ENCODE measurements at places on chromosomes 7 and 10.

GRCh38 chr7:19118636-19119371 lies 1.4 kb upstream of the TWIST1 start:
- no peak for DNase-seq

- no peak for DNase-seq
Measured at GRCh38 chr10:103626178-103626577, 132.7 kb downstream of the NEURL1 start.

GRCh38 chr10:80598951-80599350 lies 61.2 kb downstream of the SH2D4B start:
- no peak for DNase-seq

- DNase-seq = no peak
Measured at GRCh38 chr7:134826105-134826504, 46.7 kb downstream of the CALD1 start.

GRCh38 chr7:156474241-156474743 lies 166.3 kb upstream of the RNF32 start:
- DNase-seq = no peak

DNA sequence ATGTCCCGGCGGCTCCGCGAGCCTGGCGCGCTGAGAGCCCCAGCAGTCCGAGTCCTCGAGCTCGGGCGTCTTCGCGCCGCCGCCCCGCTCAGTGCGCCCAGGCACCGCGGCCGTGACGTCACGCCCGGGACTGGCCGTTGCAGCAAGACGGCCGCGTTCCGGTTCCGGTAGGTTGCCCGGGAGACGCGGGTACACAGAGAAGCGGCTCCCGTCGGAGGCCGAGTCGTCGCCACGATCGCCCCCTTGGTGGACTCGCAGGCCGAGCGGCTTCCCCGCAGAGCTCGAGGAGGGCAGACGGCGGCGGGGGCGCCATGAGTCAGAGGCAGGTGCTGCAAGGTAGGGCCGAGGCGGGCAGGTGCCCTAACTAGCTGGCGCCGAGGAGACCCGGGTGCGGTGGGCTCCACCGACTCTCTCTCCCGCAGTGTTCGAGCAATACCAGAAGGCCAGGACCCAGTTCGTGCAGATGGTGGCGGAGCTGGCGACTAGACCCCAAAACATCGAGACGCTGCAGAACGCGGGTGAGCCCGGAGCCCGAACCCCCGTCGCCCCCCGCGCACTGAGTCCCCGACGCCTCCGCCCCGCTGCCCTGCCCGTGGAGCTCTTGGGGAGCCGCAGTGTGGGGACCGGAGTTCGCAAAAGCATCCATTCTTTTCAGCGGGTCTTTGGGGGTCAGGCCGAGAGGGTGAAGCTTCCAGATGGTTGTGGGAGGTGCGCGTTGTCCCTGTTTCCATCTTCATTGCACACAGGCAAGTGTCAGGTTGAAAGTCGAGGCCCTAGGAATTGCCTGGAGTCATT lies at the start of gene SPAG6:
SPAG6 (plus strand) TSS at position 196 of the 795 bp plus-strand sequence; CDS start at position 312, 116 bp downstream.
- no peak for DNase-seq

- DNase-seq = no peak
Measured at GRCh38 chr7:113084496-113085172, 2.0 kb downstream of the GPR85 start.

DNA sequence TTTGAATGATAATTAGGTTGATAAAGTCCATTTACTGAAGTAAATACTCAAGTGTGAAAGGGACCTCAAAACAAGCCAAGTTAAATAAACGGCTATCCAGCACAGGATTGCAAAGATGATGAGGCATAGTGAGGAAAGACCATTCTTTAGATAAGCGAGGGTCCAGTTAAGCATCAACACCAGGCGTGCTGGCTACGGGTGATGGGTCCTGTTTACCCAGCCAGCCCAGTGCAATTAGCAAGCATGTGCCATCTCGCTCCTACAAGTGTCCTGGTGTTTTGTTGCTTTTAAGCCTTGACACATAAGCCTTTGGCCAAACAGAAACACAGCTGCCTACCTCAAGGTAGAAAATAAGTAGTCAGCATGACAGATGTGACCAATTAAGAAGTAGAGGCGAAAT lies 7.1 kb downstream of the NEBL start:
- DNase-seq = no peak

GRCh38 chr7:46150721-46151120 lies 229.6 kb upstream of the IGFBP3 start:
- DNase-seq = no peak

DNA sequence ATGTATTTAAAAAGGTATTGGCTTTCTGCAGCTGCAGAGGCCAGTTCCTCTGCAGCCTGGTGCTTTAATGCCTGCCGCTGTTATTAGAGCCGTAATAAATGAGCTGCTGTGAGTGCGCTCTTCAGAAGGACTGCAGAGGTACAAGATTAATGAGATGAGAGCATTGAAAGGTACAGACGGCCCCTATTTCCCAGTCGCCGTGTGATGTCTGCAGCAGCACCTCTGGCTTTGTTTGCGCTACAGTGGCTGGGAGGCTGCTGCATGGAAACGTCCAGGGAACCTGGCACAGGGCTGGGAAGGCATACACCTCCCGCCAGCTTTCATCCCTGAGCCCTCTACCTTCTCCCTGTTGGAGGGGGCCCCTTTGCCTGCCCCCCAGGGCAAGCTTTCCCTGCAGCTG lies 383.8 kb upstream of the ZMIZ1 start:
- no peak for DNase-seq

DNA sequence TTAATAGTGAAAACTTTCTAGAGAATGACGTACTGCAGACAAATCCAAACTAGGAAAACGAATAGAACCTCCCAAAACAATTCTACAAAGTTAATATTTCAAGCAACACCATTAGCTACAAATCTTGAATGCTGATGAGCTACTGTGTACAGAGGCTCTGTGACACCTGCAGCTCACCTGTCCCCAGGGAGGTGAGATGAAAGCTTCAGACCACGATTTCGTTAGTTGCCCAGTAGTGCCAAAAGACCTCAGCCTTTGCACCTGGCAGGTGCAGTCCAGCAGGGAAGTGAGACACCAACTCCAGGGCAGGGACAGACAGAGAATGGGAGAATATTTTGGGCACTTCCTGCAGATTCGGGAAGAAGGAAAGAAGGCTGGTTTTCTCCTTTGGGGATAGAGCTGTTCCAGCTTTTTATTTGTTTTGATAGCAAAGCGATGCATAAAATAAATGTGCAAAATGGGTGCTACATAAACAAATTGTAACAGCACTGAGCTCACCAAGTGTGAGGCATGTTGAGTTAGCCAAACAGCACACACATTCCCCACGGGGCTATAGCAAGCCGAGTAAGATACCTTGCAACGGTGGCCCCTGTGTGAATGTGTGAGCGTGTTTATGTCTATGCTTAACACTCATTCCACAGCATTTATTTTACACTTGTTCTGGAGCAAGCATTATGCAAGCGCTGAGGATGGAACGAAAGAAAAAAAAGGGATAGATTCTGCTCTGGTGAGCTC lies 1024.8 kb upstream of the AUTS2 start:
- no peak for DNase-seq

DNA sequence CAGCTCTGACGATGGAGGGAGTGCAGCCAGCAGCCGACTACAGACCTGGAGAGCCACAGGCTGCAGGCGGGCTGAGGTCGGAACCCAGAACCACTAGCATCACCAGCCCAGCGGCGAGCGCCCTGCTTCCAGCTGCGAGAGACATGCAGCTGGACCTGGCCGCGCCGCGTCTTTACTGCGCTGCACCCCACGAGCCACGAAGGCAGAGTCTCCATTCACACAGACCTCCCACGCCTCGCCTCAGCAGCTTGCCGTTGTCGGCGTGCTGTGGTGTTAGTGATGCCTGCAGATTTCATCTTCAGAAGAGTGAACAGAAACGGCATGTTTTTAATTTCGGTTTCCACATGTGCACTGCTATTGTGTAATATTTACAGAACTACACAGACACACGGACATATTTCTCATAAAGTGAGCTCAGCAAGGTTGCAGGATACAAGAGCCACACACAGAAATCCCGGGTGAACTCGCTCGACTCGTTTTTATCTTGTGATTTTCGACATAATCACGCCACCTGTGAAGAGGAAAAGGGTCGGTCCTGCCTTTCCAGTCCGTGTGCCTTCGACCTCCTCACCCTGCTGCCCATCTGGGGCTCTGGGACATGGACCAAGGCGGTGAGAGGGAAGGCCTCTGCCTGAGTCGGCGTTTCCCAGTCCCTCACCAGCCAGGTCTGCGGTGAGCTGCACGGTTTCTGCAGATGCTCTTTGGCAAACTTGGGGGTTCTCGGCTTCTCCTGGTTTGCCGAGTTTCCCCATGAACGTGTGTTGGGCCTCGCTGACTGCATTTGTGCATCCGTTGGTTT lies 252.2 kb downstream of the ELFN1 start:
- no peak for DNase-seq

DNA sequence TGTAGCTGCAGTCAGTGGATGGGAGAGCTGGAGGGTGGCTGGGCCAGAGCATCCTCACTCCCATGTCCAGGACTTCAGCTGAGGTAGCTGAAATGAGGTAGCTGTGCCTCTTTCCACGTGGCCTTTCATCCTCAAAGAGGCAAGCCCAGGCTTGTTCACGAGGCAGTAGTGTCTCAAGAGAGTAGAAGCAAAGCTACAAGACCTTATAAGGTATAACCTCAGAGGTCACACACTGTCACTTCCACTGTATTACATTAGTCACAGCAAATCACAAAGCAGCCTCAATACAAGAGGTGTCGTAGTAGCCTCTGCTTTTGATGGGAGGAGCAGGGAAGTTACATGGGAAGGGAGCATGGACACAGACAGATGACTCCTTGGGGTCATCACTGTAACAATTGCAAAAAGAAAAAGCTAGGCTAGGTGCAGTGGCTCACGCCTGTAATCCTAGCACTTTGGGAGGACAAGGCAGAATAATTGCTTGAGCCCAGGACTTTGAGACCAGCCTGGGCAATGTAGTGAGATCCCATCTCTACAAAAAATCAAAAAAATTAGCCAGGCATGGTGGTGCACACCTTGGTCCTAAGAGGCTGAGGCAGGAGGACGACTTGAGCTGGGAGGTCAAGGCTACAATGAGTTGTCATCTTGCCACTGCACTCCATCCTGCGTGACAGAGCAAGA lies 97.5 kb downstream of the SKIDA1 start:
- DNase-seq = no peak

- no peak for DNase-seq
Measured at GRCh38 chr7:50151001-50151400, 58.0 kb upstream of the ZPBP start.

GRCh38 chr7:22597844-22598243 lies 97.9 kb upstream of the STEAP1B start:
- no peak for DNase-seq

DNA sequence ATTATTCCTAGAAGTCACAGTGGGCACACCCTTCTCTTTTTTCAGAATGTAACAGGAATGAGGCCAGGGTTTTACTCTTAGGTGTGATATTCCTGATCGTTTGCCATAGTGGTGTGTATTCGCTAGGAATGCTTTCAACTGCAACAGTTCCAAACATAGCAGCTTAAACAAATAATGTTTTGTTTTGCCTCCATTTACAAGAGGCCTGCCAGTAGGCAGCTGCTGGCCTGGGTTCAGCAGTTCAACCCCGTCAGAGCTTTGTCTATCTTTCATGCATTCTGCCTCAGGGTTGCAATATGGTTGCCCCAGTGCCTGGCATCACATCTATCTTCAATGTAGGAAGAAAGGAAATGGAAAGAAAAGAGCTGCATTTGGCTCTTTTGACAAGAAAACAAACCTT lies 21.7 kb upstream of the RET start:
- no peak for DNase-seq

GRCh38 chr7:46524350-46524749 lies 603.3 kb upstream of the IGFBP3 start:
- DNase-seq = no peak

All from NT2/D1 (cell line).